ENCODE measurements at places on chromosomes 7 and 10.

DNA sequence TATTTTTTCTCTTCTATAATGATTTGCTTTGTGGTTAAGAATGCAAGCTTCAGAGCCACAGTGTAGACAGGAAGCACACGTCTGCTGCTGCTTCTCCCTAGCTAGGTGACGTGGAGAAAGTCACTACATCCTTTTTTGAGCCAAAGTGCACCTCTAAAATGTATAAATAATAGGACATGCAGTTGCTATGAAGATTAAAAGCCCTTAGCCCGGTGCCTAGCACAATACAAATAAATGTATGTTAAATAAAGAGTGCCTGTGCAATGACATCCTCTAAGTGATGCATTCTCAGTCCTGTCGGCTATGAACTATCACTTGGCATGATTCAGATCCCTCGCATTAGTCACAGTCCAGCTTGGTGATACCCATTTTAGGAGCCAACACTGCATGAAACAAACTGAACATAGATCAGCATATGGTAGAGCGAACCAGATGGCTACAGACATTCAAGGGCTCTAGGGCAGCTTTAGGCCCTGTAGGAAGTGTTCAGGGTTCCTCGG lies 4.8 kb upstream of the TRDMT1 start:
- DNase-seq, result no peak

- DNase-seq, result no peak
Observed at GRCh38 chr10:50600286-50600685, 23.5 kb downstream of the SGMS1 start.

- DNase-seq, result no peak
Observed at GRCh38 chr10:63286754-63287264, 153.7 kb downstream of the NRBF2 start.

- DNase-seq, result peak; percentile 85
Observed at GRCh38 chr7:66460921-66461361, 167.7 kb upstream of the KCTD7 start.

DNA sequence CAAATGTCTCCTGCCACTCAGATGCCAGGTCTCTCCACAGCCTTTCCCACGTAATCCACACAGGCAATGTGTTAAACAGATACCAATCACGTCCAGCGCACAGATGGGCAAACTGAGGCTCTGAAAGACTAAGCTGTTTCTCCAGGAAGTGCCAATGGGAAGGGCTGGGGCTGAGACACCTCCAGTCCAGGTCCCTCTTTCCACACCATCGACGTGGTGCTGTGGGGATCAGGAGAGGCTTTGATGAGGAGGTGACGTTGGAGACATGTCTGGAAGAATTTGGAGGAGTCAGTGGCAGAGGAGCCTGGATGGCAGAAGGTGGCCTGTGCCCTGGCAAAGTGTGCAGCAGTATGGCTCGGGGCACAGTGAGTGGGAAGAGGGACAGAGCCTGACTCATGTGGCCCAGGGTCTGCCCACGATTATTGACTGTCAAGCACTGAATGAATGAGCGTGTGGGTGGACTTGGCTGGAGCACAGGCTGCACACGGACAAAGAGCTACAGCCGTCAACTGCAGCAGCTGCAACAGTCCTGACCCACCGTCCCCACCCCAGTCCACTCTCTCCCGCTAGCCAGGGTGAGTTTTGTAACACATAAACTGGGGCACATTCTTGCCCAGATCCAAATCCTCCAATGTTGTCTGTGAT lies 40.8 kb upstream of the HSPA12A start:
- no peak for DNase-seq

DNA sequence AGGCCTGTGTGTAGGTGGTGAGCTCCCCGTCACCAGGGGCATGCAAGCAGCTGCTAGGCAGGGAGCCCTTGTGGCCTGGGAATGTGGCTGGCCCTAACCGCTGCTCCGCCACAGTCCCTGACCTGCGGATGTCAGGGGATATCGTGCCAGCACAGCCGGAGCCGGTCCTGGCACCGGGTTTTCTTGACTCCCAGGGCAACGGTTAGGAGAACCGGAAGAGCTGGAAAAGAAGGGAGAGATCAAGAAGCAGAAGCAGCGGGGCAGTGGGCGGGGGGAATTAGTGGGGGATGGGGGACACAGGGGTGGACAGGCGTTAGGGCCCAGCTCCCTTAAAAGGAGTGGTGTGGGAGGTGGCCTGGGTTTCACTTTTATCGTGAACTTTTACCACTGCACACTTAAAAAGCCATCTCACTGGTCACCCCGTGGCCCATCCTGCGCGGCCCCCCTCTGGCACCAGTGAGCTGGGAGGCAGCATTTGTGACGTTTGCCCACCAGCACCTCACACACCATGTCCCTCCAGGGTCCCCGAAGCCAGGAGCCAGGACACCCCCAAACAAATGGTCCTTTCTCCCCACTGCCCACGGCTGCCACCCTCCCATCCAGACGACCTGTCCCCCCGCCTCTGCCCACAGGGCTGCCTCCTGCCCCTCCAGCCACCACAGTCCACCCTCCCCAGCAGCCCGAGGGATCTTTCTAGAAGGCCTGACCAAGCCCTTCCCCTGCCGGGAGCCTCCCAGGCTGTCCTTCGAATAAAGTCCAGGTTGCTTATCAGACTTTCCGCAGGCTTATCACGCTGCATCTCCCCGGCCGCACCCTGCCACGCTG lies 1.8 kb upstream of the MICALL2 start:
- DNase-seq, result peak; percentile 89

DNA sequence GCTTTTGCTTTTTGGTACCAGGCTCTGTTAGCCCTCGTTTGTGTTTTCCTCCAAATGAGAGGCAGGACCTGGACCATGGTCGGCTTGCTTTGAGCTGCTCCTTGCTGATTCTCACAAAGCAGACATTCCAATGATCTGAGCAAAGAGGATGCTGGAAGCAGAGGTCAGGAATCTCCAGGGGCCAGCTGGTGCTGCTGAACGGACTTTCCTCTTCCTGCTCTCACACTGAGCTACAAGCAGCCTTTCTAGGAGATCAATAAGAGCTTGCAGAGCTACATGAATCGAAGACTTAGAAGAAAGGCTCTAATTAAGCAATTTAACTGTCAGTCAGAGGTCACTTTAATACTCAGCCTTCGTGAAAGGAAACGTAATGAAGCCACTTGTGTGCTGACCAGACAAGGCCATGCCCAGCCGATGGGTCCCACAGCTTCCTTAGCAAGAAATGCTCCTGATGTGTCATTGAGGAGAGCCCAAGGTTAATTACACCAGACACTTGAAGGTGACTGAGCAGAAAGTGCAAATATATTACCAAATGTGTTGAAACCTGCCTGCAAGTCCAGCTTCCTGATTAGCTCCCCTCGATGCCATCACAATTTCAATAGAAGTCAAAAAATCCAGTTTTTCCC lies 151.3 kb upstream of the RSU1 start:
- DNase-seq, result no peak

- DNase-seq, result no peak
Observed at GRCh38 chr7:30829471-30829870, 58.3 kb downstream of the MINDY4 start.

DNA sequence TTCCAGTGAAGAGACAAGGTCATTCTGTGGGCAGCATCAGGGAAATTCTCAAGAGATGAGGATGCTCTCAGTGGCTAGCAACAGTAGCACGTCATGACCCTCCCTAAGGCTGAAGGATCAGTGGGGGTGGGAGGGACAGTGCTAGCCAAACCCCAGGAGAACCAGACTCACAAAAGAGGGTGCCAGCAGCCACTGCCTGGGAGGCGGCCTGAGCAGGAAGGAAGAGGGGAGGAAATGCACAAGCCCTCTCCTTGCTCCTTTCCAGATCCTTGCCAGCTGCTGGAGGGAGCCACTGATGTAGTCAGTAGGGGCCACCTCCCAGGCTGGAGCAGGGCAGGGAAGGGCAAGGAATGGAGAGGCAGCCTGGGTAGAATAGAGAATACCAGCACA lies 302.7 kb downstream of the RPS24 start:
- no peak for DNase-seq

DNA sequence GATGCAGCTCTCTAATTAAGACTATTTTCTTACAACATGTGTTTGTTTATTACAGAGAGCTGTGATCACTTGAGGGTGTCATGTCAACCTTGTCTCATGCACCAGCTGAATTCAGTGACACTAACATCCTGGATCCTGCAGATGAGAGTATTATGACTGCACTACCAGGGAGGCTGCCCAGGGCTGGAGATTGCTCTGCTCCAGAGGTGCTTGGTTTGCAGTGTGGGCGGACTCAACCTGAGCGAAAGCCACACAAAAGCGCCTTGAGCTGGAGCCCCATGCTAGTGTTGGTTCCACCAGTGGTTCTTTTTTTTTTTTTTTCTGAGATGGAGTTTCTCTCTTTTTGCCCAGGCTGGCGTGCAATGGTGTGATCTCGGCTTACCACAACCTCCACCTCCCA lies 33.8 kb upstream of the ATXN7L1 start:
- DNase-seq, result no peak

GRCh38 chr7:106772655-106773108 lies 92.4 kb upstream of the PIK3CG start:
- DNase-seq, result no peak

DNA sequence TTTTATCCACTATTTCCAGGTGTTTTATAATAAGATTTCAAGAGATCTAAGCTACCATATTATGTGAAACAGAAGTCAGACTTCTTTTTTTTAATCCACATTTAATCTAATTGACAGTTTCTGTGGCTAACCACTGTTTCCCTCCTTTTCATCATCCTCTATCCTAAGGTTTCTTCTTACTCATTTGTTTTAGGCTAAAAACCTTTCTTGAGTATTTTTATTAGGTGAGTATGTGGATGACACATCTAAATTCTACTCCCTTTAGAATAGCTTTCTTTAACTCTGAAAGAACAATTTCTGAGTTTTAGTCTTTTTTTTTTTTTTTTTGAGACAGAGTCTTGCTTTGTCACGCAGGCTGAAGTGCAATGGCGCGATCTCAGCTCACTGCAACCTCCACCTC lies 62.7 kb downstream of the NPY start:
- no peak for DNase-seq

GRCh38 chr10:17176091-17176490 lies 25.4 kb downstream of the TRDMT1 start:
- no peak for DNase-seq

DNA sequence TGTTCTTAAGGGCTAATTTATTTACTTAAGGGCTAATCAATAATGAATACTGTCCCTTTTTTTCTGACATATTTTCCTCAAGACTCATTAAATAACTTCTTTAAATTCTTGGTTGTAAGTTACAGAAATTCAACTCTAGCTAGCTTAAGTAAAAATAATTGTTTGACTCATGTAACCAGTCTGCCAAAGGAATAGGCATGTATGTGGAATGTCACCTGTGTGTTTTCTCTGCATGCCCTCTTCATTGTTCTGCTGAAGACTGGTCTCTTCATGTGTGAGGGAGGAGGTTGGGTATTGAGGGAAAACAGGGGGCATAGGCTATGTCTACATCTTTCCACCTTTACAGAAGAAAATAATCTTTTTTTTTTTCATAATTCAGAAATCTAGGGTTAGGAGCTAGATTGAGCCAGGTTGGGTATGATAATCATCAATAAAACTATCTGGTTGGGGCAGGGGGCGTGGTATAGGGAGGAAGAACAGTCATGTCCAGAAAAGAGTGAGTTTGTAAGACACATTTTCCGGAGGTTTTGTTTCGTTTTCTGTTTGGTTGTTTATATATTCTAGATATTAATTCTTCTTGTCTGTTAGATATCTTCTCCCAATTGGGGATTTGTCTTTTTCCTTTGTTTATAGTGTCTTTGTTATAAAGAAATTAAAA lies 37.9 kb downstream of the EXOC4 start:
- no peak for DNase-seq

- peak; percentile 25 for DNase-seq
Observed at GRCh38 chr10:88064608-88065382, 201.4 kb downstream of the PTEN start.

- DNase-seq, result no peak
Observed at GRCh38 chr10:112260831-112261230, 22.4 kb upstream of the TECTB start.

DNA sequence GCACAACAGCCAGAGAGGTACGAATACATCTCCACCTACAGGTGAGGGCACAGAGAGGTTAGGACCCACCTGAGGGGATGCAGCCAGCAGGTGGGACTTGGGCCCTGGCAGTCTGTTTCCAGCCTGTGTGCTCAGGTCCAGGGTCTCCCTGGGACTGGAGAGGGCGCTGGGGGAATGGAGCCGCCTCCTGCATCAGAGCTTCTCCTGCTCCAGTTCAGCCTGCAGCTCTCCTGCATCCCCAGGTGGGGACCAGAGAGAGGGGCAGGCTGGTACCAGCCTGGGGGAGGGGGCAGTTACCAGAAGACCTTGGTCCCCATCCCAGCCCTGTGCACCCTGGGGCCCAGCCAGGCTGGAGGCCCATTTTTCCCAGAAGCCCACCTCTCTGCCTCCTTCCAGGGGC lies 80.7 kb downstream of the LHPP start:
- no peak for DNase-seq

- DNase-seq, result no peak
Observed at GRCh38 chr10:103021900-103022293, 103.8 kb downstream of the CNNM2 start.

GRCh38 chr10:72334825-72335393 lies 19.8 kb downstream of the DNAJB12 start:
- peak; percentile 57 for DNase-seq

- DNase-seq, result no peak
Observed at GRCh38 chr7:25308906-25309705, 80.8 kb upstream of the NPVF start.

DNA sequence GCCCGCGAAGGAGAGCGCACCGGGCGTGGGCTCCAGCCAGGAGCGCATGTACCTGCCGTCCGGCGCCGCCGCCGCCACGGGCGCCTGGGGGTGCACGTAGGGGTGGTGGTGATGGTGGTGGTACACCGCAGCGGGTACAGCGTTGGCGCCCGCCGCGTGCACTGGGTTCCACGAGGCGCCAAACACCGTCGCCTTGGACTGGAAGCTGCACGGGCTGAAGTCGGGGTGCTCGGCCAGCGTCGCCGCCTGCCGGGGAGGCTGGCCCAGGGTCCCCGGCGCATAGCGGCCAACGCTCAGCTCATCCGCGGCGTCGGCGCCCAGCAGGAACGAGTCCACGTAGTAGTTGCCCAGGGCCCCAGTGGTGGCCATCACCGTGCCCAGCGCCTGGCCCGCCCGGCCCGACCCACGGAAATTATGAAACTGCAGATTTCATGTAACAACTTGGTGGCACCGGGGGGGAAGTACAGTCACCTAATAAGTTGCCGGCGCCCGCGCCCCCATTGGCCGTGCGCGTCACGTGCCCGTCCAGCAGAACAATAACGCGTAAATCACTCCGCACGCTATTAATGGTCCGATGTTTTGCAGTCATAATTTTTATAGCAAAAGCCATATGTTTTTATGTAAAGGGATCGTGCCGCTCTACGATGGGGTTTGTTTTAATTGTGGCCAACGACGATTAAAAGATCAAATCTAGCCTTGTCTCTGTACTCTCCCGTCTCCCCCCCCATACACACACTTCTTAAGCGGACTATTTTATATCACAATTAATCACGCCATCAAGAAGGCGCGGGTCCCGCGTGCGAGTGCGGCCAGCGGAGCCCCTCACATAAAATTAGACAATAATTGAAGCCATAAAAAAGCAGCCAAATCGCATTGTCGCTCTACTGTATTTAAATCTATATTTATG lies at the start of gene HOXA9:
Gene HOXA9 (minus strand): TSS at position 449 of the 907 bp plus-strand sequence. CDS start 80 bp downstream, at position 369.
- peak; percentile 75 for DNase-seq

DNA sequence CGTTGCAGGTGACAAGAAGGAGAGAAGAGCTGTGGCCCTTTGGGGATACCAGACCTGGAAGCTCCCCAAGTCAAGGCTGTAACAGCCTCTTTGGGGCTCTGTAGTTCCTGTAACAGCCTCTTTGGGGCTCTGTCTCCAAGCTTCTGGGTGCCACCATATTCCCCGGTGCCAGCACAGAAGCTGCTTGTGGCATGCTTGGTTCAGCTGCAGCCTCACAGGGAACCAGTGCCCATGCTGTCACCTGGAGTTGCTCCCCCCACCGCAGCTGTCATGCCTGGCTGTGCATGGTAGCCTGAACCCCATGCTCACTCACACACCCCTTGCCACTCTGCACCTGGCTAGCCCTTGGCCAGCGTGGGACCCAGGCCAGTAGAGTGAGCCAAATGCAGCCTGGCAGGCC lies 109.1 kb downstream of the ELAPOR2 start:
- DNase-seq, result no peak

Measured in hematopoietic multipotent progenitor cell treated with erythropoietin and hydrocortisone succinate and interleukin-3 and kit ligand, for 8 days (in vitro differentiated cells).